ENCODE measurements at places on chromosomes 12 and 14. TPM values are rescaled to one million over a fixed set of nuclear protein-coding genes. Genes with fewer than 3 reads are reported as not detected.

OSBPL8 gene
- total RNA-seq: 58.1 TPM

TC2N gene
- total RNA-seq: not detected

GRCh38 chr14:79179985-79180384, 1009.8 kb downstream of the NRXN3 start:
- DNase-seq: no peak

GRCh38 chr12:75884465-75884985, 147.1 kb downstream of the PHLDA1 start:
- no peak for DNase-seq

DNA sequence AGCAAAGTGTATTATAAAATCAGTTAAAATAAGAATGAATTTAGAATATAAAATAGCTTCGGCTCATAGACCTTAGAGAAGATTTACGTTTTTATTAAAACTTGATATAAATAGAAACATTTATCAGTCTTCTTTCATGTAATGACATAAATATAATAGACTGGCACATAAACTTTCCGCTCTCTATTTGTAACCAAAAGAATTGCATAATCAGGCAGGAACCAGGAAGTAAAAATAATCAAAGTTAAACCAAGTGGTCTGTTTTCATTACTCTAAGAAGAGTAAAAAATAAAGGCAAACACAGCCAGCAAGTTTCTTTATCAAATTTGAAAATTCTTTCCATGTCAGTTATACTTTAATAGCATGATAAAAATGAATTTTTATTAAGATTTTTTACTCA, 46.3 kb upstream of the ATP2A2 start:
- no peak for DNase-seq

GRCh38 chr14:23789696-23790095, 153.5 kb downstream of the DHRS2 start:
- DNase-seq: no peak

Measured in A172 (cell line).